Cardiac muscle cell (in vitro differentiated cells and primary cell): ENCODE measurements at places on chromosomes 6 and 20. TPM values are rescaled to one million over a fixed set of nuclear protein-coding genes. Genes with fewer than 3 reads are reported as not detected.

- DNase-seq: no peak
- H3K27me3 ChIP-seq: no peaks in the 10 kb centered on the region
- H3K27ac ChIP-seq: no peak overlapping the region
- H3K36me3 ChIP-seq: no peaks in the 10 kb centered on the region
These were observed 47.6 kb upstream of the ZNF337 start for GRCh38 chr20:25744261-25744660.

- no peaks in the 10 kb centered on the region for H3K27me3 ChIP-seq
- H3K27ac ChIP-seq: no peak overlapping the region
- DNase-seq: no peak
- no peak overlapping the region for H3K4me3 ChIP-seq
- H3K36me3 ChIP-seq: no peaks in the 10 kb centered on the region
These were observed 183.4 kb downstream of the ERMARD start for GRCh38 chr6:169934699-169935347.

DNA sequence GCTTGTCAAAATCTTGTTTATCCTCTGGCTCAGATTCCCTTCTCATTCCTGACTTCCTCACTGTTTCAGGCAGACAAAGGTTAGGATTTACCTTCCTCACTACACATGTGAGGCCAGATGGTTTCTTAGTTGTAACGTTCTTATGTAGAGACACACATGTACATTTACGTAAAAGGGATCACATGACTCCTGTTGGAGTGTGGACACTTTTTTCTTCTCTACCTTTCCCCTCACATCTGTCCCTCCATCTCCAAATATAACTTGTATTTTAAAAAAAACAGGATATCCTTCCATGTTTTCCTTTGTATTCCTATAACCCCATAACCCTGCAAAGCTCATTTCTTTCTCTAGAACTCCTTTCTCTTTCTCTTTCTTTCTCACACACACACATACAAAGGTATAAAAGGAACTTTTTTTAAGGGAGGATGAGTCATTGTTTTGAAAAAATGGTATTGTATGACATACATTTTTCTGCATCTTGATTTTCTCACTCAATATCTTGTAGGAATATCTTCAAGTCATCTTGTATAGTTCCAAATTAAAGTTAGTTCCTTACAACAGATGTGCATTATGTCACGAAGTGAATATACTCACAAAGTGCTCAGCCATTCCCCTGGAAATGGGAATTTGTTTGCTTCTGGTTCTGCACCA is 78.2 kb upstream of the SULF2 start:
- no peak for DNase-seq
- no peaks in the 10 kb centered on the region for H3K27me3 ChIP-seq
- no peak overlapping the region for H3K27ac ChIP-seq
- no peak overlapping the region for H3K4me3 ChIP-seq
- no peaks in the 10 kb centered on the region for H3K4me1 ChIP-seq
- H3K36me3 ChIP-seq: no peaks in the 10 kb centered on the region

TRIM40 gene
- not detected in 2 replicates for total RNA-seq
